NK-92 treated with Interleukin-12 subunit alpha and Interleukin-12 subunit beta, amount 100 ng/mL, for 24 hours (cell line): ENCODE measurements at places on chromosomes 13 and 19.

- peak; percentile 75 for DNase-seq
Measured at GRCh38 chr19:19643158-19644053, at the start of gene GMIP. GMIP (minus strand) TSS chr19:19643657; CDS start chr19:19643529, 128 bp downstream.

- no peak for DNase-seq
Measured at GRCh38 chr13:99031832-99032231, 54.0 kb upstream of the DOCK9 start.

DNA sequence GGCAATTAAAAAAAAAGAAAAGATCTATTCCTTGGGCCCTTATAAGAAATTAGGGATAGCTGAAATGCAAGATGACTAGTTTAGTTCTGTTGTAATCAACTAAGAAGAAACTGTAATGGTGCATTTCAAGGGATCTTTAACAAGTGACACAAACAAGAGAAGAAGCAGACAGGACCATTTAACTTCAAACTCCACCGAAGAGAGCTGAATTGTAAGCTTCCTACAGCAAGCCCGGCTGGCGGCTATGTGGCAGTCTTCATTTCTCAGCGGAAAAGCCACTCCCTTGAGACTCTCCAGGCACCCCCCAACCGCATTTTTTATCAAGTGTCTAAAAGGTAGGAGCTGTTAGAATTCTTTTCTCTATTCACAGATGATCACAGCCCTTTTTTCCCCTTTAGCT lies 305.2 kb upstream of the ZNF507 start:
- DNase-seq = no peak

GRCh38 chr13:107809125-107809524 lies 406.2 kb downstream of the LIG4 start:
- no peak for DNase-seq

- no peak for DNase-seq
Measured at GRCh38 chr13:109126891-109127641, 497.7 kb downstream of the MYO16 start.
